ENCODE measurements at places on chromosomes 16 and 17. TPM values are rescaled to one million over a fixed set of nuclear protein-coding genes. Genes with fewer than 3 reads are reported as not detected.

Gene SAMD14
- total RNA-seq = not detected

Gene NEUROD2
- total RNA-seq = not detected

Gene ST6GALNAC2
- total RNA-seq = 0.30 TPM

Gene HS3ST2
- total RNA-seq = not detected

DNA sequence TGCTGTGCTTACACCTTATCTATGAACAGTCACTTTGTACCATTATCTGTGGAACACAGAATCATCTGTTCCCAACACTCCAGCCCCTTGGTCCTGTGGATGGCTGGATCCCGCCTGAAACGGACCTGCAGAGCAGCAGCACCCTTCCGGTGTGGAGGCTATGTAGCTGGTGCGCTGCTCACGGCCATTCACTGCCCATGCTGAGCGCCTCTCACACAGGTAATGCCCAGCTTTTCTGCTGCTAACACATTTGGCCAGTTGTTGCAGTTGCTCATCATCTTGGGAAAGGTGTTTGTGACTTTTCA, 11.4 kb upstream of the PLK1 start:
- no peak for DNase-seq

- DNase-seq = no peak
Measured at GRCh38 chr16:72536723-72537435, 364.9 kb upstream of the PMFBP1 start.

GRCh38 chr17:74123866-74124444, 79.5 kb upstream of the RPL38 start:
- no peak for DNase-seq

All from MG63 (cell line).